ENCODE measurements at places on chromosomes 16 and 17. TPM values are rescaled to one million over a fixed set of nuclear protein-coding genes. Genes with fewer than 3 reads are reported as not detected.

The CDT1 gene
- 240 TPM for total RNA-seq

The DYNLL2 gene
- total RNA-seq: 25.5 TPM

The DNASE1L2 gene
- 1.3 TPM for total RNA-seq

The LPO gene
- 0.19 TPM for total RNA-seq

DNA sequence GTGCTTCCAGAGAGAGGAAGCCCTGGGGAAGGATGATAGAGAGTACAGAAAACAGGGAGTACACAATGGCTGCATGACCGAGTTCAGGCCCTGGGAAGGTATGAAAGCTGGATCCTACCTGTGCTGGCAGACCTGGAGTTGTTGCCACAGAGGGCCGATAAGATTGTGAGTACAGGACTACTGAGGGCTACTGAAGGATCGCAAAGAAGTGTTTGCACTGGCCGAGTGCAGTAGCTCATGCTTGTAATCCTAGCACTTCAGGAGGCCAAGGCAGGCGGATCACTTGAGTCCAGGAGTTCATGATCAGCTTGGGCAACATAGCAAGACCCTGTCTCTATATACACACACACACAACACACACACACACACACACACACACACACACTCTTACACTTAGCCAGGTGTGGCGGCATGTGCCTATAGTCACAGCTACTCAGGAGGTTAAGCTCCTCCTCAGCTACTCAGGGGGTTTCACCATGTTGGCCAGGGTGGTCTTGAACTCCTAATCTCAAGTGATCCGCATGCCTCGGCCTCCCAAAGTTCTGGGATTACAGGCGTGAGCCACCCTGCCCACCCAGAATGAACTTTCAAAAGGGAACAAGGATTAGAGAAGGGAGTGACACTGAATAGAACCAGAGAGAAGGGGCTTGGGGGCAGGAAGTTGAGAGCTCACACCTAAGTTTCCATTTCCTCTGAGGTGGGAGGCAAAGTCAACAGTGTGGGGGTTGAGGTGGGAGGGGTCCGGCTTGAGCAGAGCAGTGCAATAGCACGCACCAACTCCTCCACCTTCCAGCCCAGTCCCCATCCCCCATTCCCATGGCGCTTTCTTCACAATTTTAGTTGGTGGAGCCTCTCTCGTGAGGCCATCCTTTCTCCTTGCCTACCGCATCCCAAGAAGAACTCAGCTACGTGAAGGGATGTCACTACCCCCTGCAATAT, 7.5 kb downstream of the SCIMP start:
- no peak for DNase-seq

The CXCL16 gene
- 6.1 TPM for total RNA-seq

The AATK gene
- total RNA-seq: 0.30 TPM
